Activated naive CD8-positive, alpha-beta T cell treated with anti-CD3 and anti-CD28 coated beads, Interleukin-2, amount 10 ng/mL, durations not matched to agents 7 days and 5 days (primary cell): ENCODE measurements at places on chromosomes 7 and 10. TPM values are rescaled to one million over a fixed set of nuclear protein-coding genes. Genes with fewer than 3 reads are reported as not detected.

Gene HTRA1
- 0.26 TPM for total RNA-seq

Gene FAM25A
- not detected for total RNA-seq

Gene LFNG
- total RNA-seq: 115 TPM

Gene TAS2R5
- 2.6 TPM for total RNA-seq
